ENCODE measurements at places on chromosomes 12 and 14. TPM values are rescaled to one million over a fixed set of nuclear protein-coding genes. Genes with fewer than 3 reads are reported as not detected.

GRCh38 chr14:102074415-102074964 lies 12.4 kb downstream of the HSP90AA1 start:
- DNase-seq = no peak

DNA sequence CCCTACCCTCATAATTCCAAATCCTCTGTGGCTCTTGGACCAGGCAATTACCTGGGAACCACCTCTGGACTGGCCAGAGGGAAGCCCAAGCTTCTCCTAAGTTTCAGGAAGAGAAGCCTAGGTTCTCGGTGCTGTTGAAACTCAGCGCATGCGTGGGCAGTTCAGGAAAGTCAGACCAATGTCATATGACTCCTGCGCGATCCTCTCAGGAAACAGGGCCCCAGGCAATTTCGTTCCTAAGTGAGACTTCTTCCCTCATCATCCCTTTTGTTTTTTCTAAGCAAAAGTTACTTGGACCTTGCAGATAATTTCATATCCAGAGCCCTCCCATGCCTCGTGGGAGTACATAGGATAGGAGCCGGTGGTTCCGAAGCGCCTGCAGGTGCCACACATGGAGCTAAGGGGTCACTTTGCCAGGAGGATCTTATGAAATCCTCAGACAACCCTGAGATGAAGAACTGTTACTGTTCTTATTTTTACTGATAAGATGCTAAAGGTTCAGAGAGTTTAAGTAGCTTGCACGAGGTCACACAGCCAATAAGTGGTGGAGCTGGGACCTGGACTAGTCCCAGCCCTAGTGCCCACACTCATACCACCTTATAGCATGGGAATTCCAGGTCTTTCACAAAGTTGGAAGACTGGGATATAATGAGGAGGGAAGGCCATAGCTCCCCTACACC lies 168.2 kb downstream of the ZFP36L1 start:
- peak; percentile 46 for DNase-seq

- DNase-seq = no peak
Observed at GRCh38 chr14:92653162-92653651, 95.2 kb downstream of the LGMN start.

The KRT75 gene
- not detected for total RNA-seq

GRCh38 chr12:27968972-27969623 lies 3.4 kb downstream of the PTHLH start:
- no peak for DNase-seq

The NUDT14 gene
- total RNA-seq = 11.5 TPM

The STRN3 gene
- total RNA-seq = 19.7 TPM

GRCh38 chr14:52703225-52703624 lies 3.8 kb upstream of the PSMC6 start:
- no peak for DNase-seq

- DNase-seq = no peak
Observed at GRCh38 chr12:81150382-81150781, 72.5 kb downstream of the ACSS3 start.

The NUAK1 gene
- 3.4 TPM for total RNA-seq

The OVCH1 gene
- not detected for total RNA-seq
